Activated naive CD4-positive, alpha-beta T cell treated with anti-CD3 and anti-CD28 coated beads for 36 hours (primary cell): ENCODE measurements at places on chromosomes 6 and 20.

- no peak for DNase-seq
Measured at GRCh38 chr6:70274338-70274737, 28.5 kb downstream of the COL9A1 start.

DNA sequence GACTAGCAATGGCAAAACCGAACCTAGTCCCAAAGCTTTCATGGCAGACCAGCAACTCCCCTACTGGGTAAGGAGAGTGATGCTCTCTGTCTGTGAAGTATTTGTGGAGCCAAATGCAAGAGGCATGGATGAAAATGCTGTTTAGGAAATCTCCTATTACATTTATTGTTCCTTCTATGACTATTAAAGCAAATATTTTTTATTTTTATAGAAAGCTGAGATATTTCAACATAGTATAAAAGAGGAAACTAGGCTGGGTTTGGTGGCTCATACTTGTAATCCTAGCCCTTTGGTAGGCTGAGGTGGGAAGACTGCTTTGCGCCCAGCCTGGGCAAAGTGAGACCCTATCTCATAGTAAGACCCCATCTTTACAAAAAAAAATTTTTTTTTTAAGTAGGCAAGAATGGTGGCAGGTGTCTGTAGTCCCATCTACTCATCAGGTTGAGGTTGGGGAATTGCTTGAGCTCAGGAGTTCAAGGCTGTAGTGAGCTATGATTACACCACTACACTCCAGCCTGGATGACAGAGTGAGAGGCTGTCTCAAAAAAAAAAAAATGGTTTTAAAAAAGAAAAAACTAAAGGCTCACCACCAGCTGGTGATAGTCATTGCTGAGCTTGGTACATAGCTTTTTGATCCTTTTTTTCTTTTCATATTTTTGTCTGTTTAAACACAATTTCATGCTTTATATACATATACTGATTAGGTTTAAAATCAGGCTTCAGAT is 11.3 kb downstream of the KDM1B start:
- DNase-seq = no peak

DNA sequence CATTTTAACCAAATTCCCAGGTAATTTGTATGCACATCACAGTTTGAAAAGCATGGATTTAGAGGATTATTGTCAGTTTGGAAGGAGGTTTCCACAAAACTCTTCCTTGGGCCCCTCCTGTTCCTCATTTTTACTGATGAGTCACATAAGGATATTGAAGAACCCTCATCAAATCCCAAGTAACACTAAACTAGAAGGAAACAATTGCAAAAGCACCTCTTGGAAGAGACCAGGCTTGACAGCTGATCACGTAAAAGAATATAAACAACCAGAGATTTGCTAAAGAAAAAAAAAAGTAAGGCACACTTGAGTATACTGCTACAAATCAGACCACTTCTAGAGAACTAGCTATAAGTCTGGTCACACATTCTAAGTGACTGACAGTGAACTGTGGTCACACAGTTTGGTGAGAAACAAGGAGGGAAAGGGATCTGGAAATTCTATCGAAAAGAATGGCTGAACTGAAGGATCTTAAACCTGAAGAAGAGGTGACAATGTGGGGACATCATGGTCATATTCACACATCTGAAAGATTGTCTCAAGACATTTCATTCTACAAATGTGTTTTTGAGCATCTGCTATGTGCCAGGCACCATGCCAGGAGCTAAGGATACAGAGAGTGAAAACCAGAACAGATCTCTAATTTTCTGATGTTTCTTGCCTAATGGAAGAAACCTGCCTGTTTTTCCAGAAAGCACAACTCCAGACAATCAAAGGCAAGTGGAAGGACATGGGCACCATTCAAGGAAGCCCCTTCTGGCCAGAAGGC is 24.1 kb downstream of the ZHX3 start:
- no peak for DNase-seq

GRCh38 chr20:32329817-32330554 is 28.1 kb upstream of the ASXL1 start:
- DNase-seq = no peak

- no peak for DNase-seq
Measured at GRCh38 chr6:46972531-46972930, 50.8 kb upstream of the ADGRF5 start.

GRCh38 chr6:33085627-33086026 is 9.8 kb downstream of the HLA-DPB1 start:
- no peak for DNase-seq

GRCh38 chr6:40075056-40075590 is 140.9 kb upstream of the MOCS1 start:
- DNase-seq = no peak

- DNase-seq = no peak
Measured at GRCh38 chr6:168695701-168696100, 254.7 kb downstream of the SMOC2 start.

GRCh38 chr6:31170987-31171671 is 647 bp upstream of the POU5F1 start:
- DNase-seq = no peak

- no peak for DNase-seq
Measured at GRCh38 chr6:5012519-5012918, 8.7 kb upstream of the RPP40 start.

GRCh38 chr6:80163754-80164187 is 57.3 kb downstream of the BCKDHB start:
- peak; percentile 18 for DNase-seq

- no peak for DNase-seq
Measured at GRCh38 chr6:516213-516612, 124.7 kb downstream of the IRF4 start.

DNA sequence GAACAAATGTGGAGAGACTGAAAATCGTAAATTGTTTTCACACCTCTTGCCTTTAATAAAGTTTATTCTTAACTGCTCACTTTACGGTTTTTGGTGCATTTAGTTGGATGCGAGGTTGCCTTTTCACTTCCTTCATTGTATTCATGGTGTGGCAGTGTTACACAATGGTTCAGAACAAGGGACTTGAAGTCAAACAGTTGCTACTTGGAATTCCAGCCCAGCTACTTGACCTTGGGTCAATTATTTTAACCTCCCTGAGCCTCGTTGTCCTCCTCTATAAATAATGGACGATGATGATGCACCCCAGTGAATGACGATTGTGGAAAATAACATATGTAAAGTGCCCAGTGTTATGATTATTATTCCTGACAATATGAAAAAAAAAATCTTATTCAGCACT is 72.3 kb downstream of the CARMIL1 start:
- no peak for DNase-seq

DNA sequence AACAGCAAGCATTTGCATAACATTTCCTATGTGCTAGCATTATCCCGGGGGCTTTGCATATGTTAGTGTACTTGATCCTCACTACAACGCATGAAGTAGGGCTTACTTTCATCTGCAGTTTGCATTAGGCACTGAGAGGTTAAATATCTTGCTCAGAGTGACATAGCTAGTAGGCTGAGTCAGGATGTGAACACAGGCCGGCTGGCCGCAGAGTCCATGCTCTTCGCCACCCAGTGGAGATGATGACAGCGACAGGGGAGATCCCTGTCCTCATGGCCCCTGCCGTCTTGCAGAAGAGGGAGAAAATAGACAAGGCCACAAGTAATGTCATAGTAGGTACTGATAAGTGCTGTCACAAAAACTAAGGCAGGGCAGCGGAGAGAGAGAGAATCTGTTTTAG is 46.9 kb downstream of the LYRM4 start:
- DNase-seq = no peak

GRCh38 chr6:41059556-41059955 is 6.6 kb downstream of the APOBEC2 start:
- no peak for DNase-seq

GRCh38 chr6:38774929-38775707 is 60.0 kb downstream of the DNAH8 start:
- no peak for DNase-seq

DNA sequence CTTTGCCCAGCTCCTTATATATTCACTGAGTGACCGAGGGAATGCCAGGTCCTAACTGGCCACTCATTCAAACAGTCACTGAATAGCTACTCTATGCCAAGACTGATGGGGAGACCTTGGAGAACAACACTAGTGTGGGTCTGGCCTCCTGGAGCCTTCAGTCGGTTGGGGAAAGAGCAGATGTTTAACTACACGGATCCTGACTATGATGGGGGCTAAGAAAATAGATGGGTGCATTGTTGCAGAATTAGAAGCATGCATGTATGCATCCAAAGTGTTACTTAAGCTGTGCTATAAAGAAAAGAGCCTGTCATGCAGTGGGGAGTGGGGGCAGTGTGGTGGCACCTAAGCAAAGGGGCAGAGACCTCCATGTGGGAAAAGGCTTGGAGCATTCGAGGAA is 6.5 kb downstream of the FKBP1A start:
- no peak for DNase-seq

GRCh38 chr6:52514514-52514913 is 62.3 kb downstream of the TRAM2 start:
- peak; percentile 11 for DNase-seq

DNA sequence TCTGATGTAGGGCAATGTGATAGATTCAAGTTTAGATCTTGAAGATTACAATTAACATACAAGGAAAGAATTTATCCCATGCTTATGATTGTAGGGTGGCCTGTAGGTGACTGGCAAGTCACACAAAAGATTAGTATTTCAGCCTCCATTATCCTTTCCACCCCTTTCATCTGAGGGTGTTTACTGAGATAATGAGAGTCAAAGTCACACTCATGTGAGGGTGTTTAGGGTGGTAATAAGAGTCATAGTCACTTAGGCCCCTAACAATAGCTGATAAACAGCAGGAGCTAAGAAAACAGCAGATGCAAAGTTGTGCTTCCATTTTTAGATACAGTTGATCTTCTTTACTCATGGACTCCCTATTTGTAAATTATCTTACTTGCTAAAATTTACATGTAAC is 11.4 kb downstream of the FAM184A start:
- no peak for DNase-seq

DNA sequence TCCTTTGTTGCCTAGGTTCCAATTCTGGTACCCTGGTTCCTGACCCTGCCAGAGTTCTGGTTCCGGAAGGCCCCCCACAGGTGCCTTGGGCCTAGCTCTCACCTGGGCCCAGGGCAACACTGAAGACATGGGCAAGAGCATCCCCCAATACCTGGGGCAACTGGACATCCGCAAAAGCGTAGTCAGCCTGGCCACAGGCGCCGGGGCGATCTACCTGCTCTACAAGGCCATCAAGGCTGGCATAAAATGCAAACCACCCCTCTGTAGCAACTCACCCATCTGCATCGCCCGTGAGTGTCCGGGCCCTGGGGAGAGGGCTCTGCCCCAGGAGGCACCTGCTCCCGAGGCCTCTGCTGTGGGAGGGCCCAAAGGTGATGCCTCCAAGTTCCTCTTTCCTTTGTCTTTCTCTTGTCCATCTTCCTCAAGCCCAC is at the start of gene ARMC12:
Gene ARMC12, plus strand, starts transcription at position 51 of the 431 bp plus-strand sequence. Its CDS starts 77 bp downstream, at position 128.
- no peak for DNase-seq

- DNase-seq = no peak
Measured at GRCh38 chr6:37373822-37374471, 20.2 kb downstream of the RNF8 start.

- DNase-seq = no peak
Measured at GRCh38 chr20:19492687-19493336, 265.2 kb upstream of the RIN2 start.

DNA sequence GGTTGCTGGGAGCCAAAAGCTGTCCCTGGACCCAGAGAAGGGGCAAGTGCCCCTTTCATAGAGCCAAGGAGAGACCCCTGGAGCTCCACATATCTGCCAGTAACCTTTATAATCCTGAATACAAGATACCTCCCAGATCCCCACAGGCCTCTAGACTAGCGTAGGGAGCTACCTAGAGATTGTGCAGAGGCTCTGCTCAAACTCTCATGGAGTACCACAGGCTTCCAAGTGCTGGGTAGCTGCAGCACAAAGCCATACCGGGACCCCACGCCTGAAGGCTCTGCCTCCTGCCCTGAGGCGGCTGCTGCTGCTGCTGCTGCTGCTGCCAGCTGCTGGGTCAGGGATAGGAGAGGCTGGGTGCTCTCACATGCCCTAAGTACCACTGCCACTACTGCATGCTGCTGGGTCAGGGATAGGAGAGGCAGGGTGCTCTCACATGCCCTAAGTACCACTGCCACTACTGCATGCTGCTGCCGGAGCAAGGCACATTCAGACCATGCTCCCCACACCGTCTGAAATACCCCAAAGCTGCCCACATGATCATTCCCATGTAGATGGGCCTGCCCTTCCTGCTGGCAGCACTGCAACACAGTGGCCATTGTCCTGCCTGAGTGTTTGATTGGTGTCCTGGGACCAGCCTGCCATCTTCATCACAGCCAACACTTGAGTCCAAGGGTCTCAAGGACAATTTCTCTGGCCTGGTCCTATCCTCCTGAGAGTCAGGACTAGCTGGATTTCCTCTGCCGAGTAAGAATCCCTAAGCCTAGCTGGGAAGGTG is 1434.3 kb upstream of the ADGRB3 start:
- DNase-seq = no peak

- no peak for DNase-seq
Measured at GRCh38 chr20:46820682-46821081, 74.0 kb upstream of the EYA2 start.

DNA sequence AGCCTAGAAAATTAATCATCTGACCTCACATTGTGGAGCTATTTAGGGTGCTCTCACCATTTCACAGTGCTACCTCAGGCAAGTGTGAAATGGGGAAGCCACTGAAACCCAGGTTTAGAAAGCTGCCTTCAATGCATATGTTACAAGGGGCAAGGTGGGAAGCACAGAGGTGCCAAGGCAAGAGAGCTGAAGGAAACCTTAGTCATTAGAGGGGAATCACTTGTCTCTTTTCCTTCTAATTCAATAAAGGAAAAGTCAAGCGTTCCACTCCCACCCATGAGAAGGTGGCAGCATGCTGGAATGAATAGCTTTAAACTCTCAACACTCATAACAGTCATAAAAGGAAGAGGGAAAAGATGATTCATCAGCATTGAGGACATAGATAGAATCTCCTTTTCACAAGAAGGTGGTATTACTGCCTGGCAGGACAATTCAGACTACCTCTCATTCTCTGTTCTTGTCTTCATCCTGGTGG is 251.9 kb upstream of the IRAK1BP1 start:
- no peak for DNase-seq

DNA sequence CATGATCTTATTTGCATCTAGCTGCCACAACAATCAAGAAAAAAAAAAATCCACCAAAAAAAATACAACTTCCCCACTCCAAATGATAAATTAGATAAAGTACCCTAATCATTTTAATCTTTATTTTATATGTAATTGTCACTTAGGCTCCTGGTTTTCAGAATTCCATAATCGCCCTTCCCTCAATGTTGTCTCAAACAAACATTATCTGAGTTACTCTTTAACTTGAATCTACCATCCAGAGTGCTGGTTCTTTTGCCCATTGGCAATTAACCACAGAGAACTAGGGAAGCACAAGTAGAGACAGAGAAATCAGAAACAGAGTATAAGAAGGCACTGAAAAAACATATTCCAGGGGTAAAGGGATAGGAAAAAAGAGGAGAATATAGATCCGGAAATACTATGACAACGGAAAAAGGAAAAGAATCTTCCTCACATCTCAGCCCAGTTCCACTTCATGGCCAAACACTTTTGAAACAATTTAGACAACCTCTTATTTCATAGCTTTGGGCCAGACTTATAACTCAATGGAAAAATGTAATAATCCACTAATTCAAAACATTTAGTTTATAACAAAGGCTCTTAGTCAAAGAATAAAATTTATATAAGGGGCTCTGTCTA is 861 bp upstream of the NHSL1 start:
- DNase-seq = no peak
